ENCODE measurements at places on chromosomes 3 and 15. TPM values are rescaled to one million over a fixed set of nuclear protein-coding genes. Genes with fewer than 3 reads are reported as not detected.

The KCNH8 gene
- total RNA-seq: 1.1 TPM

The SMCO1 gene
- not detected for total RNA-seq

The TUSC7 gene
- not detected for total RNA-seq

The CYP8B1 gene
- not detected for total RNA-seq

The CHRM5 gene
- not detected for total RNA-seq

The FGF12 gene
- 0.32 TPM for total RNA-seq

The LSMEM2 gene
- total RNA-seq: not detected

The TGM4 gene
- total RNA-seq: not detected

The ANKUB1 gene
- total RNA-seq: not detected

The TRH gene
- not detected for total RNA-seq

The DZIP1L gene
- total RNA-seq: 5.1 TPM

The CKMT1B gene
- total RNA-seq: 190 TPM

The NT5DC2 gene
- 5.5 TPM for total RNA-seq

The PDIA3 gene
- total RNA-seq: 83.4 TPM

The TMEM207 gene
- total RNA-seq: not detected

The BTBD1 gene
- total RNA-seq: 96.1 TPM

The OR5K4 gene
- total RNA-seq: not detected

The GAP43 gene
- not detected for total RNA-seq

The CCK gene
- total RNA-seq: not detected

The PLAAT1 gene
- total RNA-seq: not detected

The NISCH gene
- 137 TPM for total RNA-seq

The LRRC2 gene
- total RNA-seq: 1.00 TPM

The DPH3 gene
- total RNA-seq: 22.4 TPM

The ECE2 gene
- total RNA-seq: not detected

The ERC2 gene
- 0.41 TPM for total RNA-seq

The AGTR1 gene
- total RNA-seq: 1.8 TPM

The ZPLD1 gene
- total RNA-seq: not detected

The GOLGA6B gene
- total RNA-seq: not detected

The EFCC1 gene
- total RNA-seq: 1.6 TPM

The RTP1 gene
- not detected for total RNA-seq

The TGM5 gene
- not detected for total RNA-seq

The CLPX gene
- 65.7 TPM for total RNA-seq

The UROC1 gene
- not detected for total RNA-seq

The DHX36 gene
- total RNA-seq: 113 TPM

The LRRFIP2 gene
- total RNA-seq: 136 TPM

The DPPA4 gene
- not detected for total RNA-seq

The SLC2A2 gene
- total RNA-seq: not detected

The ZNF662 gene
- total RNA-seq: 6.0 TPM

The ACOX2 gene
- 28.3 TPM for total RNA-seq

The CCR8 gene
- total RNA-seq: not detected

The COL6A5 gene
- not detected for total RNA-seq

The MCCC1 gene
- total RNA-seq: 1.5 TPM

The CYP1A1 gene
- total RNA-seq: 1.1 TPM

The RAD54L2 gene
- total RNA-seq: 24.9 TPM

The CELF6 gene
- total RNA-seq: 1.5 TPM

The RETNLB gene
- total RNA-seq: 3.3 TPM

The SOX2 gene
- 3.2 TPM for total RNA-seq

The ARHGAP11A gene
- total RNA-seq: 2.3 TPM

The P2RY14 gene
- total RNA-seq: not detected

The GOLGA6L7 gene
- not detected for total RNA-seq

Measured in transverse colon (tissue), 4 donors.